ENCODE measurements at places on chromosomes 2 and 18.
A peak's percentile ranks its signal among the peaks of the same experiment; 100 is the strongest.

DNA sequence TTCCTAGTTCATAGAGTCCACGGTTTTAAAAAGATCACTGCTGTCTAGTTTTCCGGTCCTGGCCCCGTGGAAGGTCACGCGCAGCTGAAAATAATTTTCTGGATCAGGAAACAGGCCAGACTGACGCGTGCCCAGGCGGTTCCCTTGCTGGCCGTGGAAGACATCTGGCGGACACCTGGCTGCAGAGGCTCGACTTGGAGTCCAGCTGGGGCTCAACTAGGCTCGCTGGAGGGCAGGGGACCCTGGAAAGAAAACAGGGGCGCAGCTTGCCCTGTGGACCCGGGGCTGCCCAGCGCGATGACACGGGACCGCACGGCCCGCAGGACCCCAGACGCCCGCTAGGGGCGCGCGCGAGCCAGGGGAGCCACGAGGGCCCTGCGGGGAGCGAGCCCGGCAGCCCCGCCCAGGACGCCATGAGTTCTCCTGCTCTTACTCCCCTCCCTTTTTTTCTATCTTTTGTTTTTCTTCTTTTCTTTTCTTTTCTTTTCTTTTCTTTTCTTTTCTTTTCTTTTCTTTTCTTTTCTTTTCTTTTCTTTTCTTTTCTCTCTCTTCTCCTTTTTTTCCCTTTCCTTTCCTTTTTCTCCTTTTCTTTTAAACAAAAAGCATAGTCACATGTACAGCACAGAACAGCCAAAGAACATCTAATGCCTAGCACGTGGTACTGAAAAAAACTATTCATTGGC lies 43.2 kb upstream of the UBE2F start:
- peak; percentile 80 for DNase-seq

- DNase-seq: peak; percentile 9
These were observed 2.0 kb upstream of the THUMPD2 start for GRCh38 chr2:39780825-39781600.

GRCh38 chr2:186848873-186849578 lies at the start of gene ZSWIM2:
Gene ZSWIM2, minus strand, starts transcription at chr2:186849170. Its CDS starts 40 bp downstream, at chr2:186849130.
- DNase-seq: peak; percentile 58

- no peak for DNase-seq
These were observed 62.0 kb upstream of the FZD7 start for GRCh38 chr2:201971531-201972228.

DNA sequence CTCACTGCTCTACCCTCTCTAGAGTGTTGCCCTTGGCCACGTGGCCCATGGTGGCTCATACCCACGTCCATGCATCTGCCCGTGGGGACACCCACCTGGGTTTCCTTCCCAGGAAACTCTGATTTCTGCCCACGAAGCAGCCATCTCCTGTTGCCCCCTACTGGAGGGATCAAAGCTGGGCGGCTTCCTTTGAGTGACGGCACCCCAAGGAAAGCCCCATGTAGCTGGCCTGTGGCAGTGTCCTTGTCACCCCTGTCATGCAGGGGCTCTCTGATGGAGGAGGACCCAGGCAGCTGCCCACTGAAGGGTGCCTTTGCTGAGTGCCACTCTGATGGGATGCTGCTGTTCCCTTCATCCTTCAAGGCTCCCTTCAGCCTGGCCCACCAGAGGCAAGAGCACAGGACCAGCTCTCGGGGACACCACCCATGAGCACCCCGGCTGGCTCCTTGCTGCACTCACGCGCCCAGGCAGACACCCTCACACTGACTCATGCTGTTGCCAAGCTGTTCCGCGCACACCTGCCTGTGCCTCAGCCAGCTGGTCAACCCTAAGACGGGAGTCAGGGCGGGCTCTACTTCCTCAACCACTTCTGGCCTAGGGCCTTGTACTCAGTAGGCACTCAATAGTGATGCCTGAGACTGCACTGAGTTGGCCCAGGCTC lies 101.1 kb downstream of the CTIF start:
- no peak for DNase-seq

- no peak for DNase-seq
These were observed 36.4 kb downstream of the TBC1D8 start for GRCh38 chr2:101114815-101115214.

DNA sequence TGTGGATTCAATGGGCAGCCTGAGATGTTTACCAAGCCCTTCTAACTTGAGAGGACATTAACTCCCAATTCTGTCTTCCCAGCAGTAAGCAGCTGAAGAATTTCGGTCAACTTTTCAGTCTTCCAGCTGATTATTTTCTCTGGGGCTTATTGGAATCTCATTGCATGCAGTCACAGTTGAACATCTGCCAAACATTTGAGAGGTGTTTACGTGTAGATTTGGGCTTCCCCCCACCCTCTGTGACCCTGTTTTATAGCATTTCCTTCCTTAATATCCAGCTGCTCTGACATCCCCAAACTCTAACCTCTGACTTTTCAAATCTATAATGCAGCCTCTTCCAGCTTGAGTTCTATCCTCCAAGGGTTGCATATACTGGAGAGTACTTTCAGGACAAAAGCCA lies 16.5 kb upstream of the VIT start:
- no peak for DNase-seq

DNA sequence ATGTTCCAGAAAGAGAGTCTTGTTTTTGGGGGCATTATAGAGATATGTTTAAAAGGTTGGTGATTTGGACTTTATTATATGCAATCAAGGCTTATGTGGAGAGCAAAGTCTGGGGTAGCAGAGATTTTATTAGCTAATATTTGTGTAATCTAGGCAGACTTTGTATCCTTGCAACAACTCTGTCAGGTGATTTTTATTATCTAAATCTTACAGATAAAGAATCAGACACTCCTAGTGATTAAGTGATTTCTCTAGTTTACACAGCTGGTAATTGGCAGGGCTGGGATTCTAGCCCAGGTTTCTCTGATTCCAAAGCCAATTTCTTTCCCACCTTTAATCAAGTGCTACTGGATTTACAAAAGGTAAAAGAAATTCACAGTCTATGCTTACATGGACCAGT lies 33.3 kb upstream of the NCK2 start:
- DNase-seq: no peak

DNA sequence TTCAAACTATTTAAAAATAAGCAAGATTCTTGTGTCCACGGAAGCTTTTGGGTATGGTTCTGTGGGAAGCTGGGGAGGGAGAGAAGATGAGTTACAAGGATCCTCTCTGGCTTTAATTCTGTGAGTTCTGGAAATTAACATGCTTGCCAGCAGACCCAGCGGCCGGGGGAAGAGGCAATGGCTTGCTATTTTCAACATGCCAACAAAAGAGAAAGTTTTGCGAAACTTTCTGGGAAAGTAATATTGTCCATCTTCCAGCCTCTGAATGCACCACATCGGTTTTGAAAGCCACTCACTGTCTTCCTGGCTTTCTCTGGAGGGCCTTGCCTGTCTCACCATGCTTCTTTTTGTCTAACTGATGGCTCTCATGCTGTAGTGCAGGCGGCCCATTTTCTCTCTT lies 85.7 kb downstream of the EN1 start:
- DNase-seq: no peak

DNA sequence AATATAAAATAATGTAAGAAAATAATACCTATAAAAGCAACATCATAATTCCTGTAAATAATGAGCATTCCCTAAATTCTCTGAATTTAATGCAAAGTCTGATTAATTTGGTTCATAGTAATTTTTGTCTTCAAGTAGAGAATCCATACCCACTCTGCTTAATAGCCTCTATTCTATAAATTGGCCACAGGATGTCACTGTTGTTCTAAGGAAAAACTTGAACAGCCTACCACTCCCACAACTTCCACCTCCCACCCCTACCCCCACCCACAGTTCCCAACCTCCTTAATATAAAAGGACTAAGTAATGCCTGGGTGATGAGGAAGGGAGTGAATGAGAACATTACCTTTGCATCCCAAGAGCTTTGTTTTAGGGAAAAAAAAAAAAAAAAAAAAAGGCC lies 27.2 kb upstream of the BBS5 start:
- peak; percentile 46 for DNase-seq

DNA sequence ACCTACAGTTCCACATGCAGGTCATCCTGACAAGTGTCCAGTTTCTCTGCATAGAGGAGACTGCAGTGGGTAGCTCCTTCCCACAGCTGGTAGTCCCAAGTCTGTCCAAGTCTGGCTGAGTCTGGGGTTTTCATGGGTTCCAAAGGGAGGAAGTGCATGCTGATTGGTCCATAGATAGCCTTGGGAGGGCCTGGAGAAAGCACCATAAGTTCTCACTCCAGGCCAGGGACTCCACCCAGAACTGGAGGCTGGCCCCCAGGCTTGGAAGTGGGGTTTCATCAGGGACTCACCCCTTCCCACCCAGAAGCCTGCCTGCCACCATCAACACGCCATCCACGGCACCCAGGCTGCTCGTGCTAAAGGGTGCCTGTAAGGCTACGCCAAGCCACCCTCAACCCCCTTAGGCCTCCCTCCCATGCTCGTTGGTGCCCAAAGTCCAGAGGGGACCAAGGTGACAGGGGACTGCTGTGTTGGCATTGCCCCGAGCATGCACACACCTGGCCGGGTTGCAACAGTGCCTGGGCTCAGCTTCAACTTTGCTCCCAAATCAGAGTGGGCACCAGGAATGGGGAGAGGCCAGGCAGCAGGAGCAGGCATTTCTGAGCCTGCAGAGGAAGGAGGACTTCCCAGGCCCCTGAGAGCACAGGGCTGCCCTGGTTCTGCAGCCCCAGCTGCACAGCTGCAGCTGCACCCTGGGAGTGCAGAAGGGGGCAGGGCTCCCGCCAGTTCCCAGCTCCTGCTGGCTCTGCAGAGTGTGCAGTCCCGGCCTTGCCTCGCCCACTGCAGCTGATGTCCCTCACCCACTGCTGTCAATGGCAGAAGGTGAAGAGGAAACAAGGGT lies 116.5 kb upstream of the MAP2 start:
- no peak for DNase-seq

GRCh38 chr18:72811047-72811446 lies 56.7 kb downstream of the NETO1 start:
- DNase-seq: no peak

GRCh38 chr2:69065735-69066336 lies 52.9 kb downstream of the ANTXR1 start:
- DNase-seq: no peak

DNA sequence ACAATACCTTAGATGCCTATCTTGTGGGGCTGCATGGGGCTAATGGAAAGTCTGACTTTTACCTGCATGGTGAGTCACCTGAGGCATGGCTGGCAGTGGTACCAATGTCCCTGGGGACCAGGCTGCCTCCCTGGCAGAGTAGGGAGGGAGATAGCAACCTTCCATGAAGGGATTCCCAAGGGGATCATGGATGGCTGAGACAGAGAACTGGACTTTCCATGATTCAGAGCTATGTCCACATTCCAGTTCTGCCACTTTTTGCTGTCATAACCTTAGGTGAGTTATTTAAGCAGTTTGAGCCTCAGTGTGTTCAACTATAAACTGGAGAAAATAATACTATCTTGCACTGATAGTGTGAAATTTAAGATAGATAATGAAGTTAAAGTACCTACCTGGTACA lies 178.6 kb downstream of the SETBP1 start:
- no peak for DNase-seq

GRCh38 chr2:60565472-60565871 lies 12.0 kb upstream of the BCL11A start:
- no peak for DNase-seq

- no peak for DNase-seq
These were observed 61.6 kb downstream of the COPS8 start for GRCh38 chr2:237147317-237147716.

DNA sequence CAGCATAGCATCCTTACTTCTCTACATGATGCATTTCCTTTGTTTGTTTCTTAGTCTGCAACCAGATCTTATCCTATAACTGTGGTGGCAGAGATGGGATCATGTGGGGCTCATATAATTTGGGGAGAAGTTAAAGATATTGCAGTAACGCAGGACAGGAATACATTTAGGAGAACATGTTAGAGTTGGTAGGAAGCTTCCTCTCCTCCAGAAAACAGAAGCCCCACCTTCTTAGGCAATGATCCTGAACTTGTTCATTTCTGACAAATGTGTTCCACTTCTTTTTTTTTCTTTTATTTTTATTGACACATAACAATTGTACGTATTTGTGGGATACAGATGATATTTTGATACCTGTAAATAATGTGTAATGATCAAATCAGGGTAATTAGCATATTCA lies 99.9 kb downstream of the VSNL1 start:
- DNase-seq: no peak

- no peak for DNase-seq
These were observed 132.8 kb upstream of the REG3A start for GRCh38 chr2:79292239-79292957.

DNA sequence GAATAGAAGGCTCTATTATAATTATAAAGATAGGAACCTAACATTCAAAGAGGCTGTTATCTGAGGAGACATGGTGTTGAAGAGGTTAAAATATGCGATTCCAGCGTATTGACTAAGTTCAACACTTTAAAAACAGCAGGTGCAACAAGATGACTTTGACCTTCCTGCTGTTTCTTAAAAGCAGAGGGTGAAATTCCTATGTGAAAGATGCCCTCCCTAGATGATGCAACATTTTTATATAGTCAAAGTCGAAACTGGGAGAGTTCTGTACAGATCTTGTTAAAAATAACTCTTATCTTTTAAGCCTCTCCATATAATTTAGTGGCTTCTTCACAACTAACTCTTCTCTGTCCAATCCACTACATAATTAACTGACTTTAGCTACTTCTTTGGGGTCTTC lies 4.4 kb upstream of the ACKR3 start:
- no peak for DNase-seq

- DNase-seq: no peak
These were observed 34.5 kb downstream of the TMEM182 start for GRCh38 chr2:102796337-102796736.

DNA sequence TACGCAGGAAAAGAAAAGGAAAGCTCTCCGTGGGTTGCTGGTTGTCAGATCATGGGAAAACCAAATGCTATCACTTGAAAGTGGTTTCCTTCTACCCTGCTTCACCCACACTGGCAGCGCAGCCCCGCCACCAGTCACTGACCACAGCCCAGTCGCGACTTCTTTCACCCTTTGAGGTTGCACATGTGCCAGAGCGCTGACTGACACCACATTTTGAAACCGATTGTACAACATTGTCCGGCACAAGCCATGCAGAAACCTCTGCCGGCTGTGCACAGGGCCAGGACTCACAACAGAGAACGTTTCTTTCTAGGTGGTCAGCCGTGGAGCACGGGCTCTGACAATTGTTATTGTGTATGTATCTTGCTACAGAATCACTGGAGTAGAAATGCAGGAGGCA lies 827.2 kb upstream of the POU3F3 start:
- DNase-seq: no peak

DNA sequence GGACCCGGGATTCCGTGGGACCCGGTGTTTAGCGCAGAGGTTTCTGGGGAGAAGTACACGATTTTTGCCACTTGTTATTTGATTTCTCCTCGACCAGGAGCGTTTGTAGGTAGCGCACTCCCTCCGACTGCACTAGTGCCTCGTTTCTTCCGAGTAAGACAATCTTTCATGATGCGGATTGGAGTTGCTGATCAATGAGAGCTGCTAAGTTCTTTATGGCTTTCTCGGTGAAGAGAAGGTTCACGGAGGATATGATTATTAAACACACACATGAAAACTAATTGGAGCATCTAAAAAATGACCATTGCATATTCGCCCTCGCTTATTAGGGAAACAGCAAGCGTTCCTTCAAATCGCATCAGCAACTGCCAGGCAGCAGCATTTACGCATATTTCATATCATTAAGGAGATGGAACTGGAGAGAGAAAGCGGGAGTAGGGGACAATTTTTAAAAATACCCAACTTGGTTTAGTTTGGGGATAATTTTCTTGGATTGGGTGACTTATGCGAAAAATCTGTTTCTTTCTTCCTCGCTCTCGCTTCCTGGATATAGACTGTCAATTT lies 616 bp downstream of the EML6 start:
- no peak for DNase-seq

Measured in HEK293T (cell line).